Muscle of leg (tissue), 16 donors: ENCODE measurements at places on chromosomes 16 and 17.

- DNase-seq, result no peak
Measured at GRCh38 chr16:74901606-74902005, 83.3 kb downstream of the WDR59 start.

DNA sequence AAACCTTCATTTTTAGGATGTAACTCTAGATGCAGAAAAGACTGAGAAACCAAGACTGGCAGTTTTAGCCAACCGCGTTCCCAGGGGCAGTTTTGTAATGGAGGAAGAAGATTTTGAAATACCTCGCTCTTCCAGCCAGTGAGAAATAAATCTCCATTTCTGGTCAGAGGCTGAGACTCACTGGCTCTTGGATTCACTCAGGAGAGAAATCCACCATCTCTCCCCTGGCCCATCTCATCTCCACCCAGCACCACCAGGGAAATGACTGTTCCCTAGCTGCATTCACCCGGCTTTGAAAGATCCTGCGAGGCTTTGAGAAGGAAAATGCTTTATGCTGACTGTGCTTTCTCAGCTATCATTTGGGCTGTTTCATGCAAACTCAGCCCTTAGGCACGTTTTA lies 185.2 kb downstream of the SOX9 start:
- peak; percentile 26 for DNase-seq

DNA sequence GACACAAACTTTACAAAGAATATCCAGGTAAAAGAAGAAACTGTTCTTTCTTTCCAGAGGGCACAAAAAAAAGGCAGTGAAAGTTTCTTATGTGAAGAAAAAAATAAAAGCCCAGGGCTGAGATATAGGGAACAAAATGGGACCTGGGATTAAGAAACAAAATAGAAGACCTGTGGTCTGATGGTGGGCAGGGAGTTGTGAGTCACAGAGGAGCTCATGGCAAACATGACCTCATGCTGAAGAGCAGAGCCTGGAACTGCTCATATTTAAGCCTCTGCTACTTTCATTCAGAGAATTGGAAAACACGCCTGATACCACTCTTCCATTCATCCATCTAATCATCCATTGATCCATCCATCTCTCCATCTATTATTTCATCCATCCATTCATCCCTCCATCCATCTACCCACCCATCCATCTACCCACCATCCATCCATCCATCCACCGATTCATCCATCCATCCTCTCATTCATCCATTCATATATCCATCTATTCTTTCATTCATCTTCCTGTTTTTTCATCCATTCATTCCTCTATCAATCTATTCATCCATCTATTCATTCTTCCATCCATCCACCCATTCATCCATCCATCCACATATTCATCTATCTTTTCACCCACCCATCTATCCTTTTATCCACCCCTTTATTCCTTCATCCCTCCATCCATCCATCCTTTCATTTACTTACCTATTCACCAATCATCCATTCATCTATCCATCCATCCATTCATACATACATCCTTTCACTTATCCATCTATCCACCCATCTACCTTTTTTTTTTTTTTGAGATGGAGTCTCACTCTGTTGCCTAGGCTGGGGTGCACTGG lies 30.0 kb downstream of the WFDC1 start:
- DNase-seq, result no peak

DNA sequence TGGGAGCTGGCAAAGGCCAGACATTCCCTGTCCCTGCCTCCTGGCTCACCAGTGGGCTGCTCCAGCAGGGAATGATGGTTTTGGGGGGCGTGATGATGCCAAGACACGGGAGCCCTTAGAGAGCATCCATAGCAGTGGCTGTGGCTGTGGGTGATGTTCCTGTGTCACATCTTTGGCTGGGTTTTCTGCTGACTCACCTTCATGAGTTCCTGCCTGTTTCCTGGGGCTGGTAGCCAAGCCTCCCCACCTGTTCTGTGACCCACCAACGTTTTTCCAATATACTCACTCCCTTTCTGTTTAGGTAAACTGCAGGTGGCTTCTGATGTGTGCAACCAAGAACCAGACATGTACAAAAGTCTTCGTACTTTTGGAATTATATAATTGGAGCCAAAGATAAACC lies 16.5 kb upstream of the NF1 start:
- DNase-seq, result no peak

DNA sequence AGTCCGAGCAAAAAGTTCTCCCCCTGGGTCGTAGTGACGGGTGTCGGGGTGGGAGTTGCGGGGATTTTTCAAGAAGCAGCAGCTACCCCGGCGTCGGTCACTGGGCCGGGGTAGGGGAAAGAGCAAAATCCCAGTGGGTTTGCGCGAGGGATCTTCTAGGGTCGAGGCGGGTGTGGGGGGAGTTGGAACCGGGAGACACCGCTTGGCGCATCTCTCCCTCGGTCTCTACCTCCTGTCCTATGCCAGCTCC lies 2.3 kb upstream of the UBTF start:
- DNase-seq, result no peak

GRCh38 chr17:29733166-29733565 lies 110.5 kb upstream of the CORO6 start:
- no peak for DNase-seq

DNA sequence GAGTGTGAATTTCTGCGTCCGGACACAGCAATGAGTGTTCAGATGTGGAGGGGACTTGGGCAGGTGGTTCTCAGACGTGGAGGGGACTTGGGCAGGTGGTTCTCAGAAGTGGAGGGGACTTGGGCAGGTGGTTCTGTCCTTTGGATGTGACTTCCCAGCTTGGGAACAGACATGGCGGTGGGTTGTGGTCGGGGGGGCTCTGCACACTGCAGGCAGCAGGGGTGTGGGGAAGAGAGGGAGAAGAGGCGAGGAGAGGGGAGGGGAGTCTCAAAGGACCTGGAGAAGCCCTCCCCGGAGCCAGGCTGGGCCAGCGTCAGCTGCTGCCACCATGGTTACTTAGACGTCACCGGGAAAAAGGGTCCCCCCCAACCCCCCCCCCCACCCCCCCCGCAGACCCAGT lies 9.8 kb downstream of the SOX8 start:
- no peak for DNase-seq

DNA sequence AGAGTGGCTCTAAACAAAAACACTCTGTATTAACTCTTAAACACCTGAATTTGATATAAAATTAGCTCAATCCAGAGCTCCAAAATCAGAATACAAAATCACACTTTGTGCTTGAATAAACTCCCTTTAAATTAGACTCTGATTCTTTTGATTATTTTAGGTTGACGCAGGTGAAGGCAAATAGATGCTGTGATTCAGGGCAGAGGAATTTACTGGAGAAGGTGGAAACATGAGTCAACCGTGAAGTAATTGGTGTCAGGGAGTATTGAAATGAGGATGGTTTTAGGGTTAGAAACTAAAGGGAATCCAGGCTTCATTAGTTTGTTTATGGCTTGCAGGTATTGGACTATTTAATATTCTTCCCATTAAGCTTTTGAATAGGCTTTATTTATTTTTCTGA lies 37.1 kb upstream of the TEKT1 start:
- no peak for DNase-seq

- no peak for DNase-seq
Measured at GRCh38 chr16:69607674-69608073, 41.9 kb downstream of the NFAT5 start.

DNA sequence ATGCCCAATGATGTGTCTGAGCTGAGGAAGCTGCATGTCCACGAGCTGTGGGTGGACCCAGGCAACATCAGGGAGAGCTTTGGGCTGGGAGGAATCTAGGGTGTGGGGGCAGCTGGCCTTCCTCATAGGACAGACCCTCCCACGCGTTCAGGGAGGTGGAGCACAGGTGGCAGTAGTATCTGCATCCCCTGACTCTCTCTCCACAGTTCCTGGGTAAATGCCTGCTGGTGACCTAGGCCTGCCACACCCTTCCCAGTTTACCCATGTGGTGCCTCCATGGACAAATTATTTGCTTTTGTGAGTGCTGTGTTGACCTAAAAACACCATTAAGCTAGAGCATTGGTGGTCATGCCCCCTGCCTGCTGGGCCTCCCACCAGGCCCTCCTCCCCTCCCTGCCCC lies 3.2 kb downstream of the HBM start:
- no peak for DNase-seq

DNA sequence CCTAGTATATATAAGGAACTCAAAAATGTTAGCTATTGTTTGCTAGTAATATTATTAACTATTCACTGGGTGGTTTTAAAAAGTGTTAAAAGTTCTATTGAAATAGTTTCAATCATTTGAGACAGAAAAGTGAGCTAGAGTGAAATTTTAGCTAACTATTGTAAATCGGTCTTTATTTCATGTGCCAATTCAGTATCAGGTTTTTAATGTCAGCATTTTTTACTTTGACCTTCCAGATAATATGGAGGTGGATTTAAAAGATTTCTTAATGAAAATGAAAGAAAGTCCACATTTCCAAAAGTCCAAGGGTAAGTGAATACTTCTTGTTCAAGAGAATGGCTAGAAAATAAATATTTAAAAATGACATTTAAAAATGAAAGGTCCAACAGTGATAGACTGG lies 90.9 kb downstream of the EFCAB13 start:
- DNase-seq, result no peak

GRCh38 chr16:11181899-11182279 lies 74.1 kb downstream of the SOCS1 start:
- peak; percentile 33 for DNase-seq

DNA sequence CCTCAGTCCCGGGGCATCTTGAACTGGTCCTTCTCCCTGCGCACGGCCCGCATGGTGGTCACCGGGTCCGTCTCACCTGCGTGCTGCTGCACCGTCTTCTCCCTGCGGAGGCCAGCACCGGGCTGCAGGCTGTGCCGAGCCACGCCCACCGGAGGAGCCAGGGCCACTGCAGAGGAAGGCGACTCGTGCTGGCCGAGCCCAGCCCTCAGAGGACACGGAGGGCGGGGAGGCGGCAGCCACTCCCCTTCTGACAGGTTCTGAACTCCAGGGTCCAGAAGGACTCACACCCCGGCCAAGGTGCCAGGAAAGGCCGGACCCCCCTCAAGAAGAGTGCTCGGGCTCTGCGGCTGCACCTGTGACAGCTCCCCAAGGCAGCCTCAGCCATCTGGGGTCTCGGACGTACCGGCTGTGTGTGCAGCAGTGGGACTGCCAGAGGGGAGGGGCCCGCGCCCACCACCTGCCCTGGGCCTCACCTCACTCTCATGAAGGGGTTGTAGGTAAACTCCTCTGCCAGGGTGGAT lies 15.8 kb upstream of the IGFALS start:
- no peak for DNase-seq

DNA sequence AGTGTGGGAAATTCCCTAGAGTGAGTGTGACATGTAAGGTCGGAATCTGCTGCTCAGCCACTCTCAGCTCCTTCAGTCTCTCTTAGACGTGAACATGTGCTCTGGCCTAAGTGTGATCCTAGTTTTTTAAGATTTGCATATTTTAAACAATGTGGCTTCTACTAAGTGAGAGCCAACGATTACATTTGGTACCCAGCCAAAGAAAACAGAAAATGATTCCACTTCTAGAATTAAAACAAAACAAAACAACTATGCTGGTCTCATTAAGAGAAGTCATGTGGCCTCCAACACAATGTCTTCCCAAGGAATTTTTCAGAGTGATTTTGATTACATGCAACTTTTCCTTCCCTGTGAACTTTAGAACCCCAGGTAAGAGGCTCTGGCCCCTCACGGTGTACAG lies 10.1 kb downstream of the TMEM238L start:
- DNase-seq, result peak; percentile 32

DNA sequence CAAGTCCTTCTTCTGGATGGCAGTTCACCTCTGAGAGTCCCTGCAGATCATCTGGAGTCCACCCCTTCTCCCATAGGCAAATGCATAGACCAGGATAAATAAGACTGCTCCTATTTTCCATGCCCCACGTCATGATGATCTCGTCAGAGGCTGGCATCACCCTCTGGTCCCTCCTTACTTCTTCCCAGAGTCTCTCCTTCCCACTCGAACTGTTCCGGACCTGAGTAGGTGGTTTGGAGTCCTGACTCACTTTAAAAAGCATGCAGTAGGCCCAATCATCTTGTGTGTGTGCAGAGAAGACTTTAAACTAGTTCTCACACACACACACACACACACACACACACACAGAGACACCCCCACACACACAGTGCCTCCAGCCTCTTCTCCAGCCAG lies 72.0 kb downstream of the SOX9 start:
- no peak for DNase-seq

GRCh38 chr16:70635336-70636016 lies 10.9 kb upstream of the IL34 start:
- no peak for DNase-seq

GRCh38 chr17:17500999-17501605 lies 4.9 kb upstream of the RASD1 start:
- DNase-seq, result peak; percentile 3

DNA sequence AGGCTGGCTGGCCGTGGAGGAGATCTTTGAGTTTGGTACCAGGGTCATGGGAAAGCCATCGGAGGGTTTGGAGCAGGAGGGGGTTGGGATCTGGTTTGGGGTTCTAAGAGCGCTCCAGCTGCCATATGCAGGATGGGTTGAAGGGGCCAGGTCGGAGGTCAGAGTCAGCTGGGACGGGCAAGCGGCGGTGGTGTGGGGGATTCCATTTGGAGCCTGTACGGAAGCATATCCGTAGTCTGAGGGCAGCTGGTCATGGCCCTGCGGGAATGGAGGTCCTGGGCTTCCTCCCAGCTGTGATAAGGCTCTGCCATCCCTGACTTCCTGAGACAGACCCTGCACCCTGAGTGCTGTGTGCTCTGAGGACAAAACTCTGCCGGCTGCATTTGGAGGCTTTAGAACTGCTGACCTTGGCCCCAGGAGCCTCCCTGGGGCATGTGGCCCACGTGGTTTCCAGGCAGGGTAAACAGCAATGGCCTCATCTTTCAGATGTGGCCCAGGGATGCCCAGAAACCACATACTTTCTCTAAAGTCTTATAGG lies 46.5 kb downstream of the ATP2C2 start:
- no peak for DNase-seq

GRCh38 chr17:9204637-9205329 lies 183.5 kb downstream of the NTN1 start:
- DNase-seq, result no peak

DNA sequence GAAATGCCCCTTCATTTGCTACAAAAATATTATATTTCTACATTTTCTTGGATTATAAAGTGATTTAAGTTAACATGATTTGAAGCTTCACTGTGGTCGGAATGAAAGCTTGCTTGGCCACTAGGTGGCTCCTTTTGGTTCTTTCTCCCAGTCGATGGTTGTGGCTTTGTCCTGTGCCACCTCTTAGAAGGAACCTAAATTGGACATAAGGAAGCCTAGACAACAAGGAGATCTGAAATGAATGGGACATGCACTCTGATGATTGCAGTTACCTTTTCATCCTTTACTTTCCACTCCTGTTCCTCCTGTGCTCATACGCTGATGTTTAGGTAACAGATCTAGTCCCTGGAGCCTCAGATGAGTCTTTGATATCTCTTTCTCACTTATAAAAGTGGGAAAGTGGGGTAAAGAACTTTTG lies 39.2 kb downstream of the FTO start:
- no peak for DNase-seq

DNA sequence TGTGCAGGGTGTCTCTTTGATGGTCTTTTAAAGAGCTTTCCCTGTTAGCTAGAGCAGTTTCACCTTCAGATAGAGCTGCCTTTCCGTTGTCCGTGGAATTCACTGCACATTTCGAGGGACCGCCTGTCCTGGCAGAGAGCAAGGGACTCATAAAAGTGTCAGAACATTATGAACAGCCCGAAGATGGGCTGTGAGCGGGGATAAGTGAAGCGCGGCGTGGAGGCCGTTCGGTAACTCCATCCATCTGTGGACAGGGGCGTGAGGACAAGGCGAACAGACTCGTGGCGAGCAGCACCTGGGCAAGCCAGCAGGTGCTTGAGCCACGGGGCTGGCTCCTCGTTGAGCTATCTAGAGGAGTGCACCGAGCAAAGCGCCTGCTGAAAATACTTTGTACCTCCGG lies 371.2 kb downstream of the MAF start:
- DNase-seq, result no peak

- peak; percentile 66 for DNase-seq
Measured at GRCh38 chr16:49638673-49639610, 217.0 kb downstream of the ZNF423 start.

- peak; percentile 10 for DNase-seq
Measured at GRCh38 chr16:49452578-49452977, 79.0 kb downstream of the C16orf78 start.
